ENCODE measurements at places on chromosomes 1 and 21.

GRCh38 chr1:97630948-97631347 lies 289.9 kb downstream of the DPYD start:
- no peak for DNase-seq

DNA sequence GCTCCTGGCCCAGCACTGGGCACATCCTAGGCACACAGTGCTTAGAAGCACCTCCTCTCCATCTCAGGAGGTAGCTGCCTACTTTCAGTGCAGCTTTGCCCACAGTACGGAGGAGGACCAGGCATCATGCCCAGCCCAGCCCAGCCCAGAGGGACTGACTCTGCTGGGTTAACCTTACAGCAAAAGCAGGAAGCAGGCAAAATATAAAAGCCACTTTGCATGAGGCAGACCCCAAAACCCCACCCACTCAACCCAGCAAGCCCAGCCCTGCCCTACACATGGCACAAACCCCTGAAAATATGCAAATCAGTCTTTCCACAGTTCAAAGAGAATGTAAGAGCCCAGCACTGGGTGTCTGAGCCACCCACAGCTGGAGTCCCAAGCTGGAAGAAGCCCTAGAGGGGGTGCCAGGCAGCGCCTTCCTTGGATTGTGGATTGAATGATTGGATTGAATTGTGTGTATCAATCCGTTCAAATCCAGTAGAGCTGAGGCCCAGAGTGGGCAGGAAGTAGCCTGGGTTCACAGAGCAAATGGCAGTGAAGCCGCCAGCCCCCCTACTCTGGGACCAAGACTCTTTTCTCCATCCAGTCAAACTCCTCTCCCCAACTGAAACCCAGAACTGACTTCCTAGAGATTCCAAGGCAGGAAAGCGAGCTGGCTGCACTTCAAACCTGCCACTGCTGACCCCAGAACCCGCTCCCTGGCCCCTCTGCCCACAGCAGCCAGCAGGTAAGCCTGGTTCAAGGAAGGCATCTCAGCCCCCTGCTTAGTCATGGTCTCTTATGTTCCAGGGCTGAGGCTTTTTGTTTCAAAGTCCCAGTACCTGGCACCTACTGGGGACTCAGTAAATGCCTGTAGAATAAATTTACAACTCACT lies 117.7 kb downstream of the LACTBL1 start:
- DNase-seq, result no peak

DNA sequence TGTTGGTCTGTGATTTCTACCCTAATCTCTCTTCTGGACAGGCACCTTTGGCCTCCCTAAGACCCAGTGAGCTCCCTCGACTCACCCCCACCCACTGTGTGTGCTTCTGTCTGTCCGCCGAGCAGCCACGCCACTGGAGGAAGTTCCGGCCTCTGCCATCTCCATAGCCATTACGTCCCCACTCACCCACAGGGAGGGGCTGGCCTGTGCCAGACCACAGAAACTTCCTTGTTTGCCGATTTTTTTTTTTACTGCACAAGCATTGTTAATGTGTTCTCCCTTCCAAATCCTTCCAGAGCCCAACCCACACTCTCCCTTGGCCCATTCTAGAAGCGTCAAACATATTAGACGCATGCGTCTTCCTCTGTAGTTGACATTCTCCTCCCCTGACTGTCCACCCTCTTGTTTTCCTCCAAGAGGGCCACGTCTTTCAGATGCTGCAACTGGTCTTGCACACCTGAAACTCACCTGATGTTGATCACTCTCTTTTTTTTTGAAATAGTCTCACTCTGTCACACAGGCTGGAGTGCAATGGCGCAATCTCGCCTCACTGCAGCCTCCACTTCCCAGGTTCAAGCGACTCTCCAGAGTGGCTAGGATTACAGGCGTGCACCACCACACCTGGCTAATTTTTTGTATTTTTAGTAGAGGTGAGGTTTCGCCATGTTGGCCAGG lies 72.3 kb downstream of the EVA1C start:
- no peak for DNase-seq

DNA sequence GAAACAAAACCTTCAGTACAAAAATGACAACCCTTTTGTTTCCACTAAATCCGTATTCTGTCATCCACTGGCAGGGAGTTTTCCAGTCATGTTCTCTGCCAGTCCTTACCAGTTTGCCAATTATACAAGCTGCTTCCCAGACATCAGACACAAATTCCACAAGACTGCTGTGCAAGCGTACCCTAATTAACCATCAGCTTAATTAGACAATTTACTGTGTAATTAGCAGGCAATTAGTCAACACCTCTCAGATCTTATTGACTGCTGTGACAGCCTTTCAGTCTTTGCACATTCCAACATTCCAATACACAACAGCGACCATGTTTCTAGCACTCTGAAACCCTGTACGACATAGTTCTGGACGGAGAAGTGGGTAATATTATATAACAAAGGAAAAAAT lies 420.1 kb downstream of the DPYD start:
- DNase-seq, result no peak

GRCh38 chr1:64497088-64497883 lies 27.4 kb downstream of the CACHD1 start:
- DNase-seq, result no peak

- no peak for DNase-seq
Observed at GRCh38 chr1:20530306-20530705, 22.1 kb upstream of the FAM43B start.

GRCh38 chr1:243505986-243506689 lies 250.3 kb downstream of the SDCCAG8 start:
- no peak for DNase-seq

DNA sequence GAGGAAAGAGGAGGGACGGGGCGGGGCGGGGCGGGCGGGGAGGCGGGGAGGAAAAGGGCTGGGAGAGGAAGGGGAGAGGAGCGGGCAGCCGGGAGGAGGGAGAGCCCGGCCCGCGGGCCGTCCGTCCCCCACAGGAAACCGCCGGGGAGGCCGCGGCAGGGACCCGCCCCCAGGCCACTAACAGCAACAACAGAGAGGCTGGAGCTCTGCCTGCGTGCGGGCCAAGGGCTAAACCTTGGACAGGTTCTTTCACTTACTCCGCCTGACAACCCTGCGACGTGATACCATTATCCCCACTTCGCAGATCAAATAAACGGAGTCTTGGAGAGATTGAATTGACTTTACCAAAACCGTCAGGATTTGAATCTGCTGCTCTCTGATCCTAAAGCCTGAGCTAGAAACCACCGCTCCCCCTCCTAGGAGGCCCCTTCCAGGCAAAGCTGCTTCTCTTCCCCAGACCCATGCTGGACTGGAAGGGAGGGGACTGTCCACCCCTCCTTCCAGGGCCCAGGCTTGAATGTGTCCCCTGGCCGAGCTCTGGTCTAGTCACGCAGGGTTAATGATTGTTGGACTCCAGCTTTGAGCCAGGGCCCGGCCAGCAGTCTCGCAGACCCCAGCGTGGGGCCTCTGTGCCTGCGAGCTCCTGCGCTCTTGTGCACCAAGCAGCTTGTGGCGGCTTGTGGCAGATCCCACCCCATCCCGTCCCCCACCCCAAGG lies at the start of gene EVA1B:
Gene EVA1B, minus strand, starts transcription at position 10 of the 717 bp plus-strand sequence. CDS start 608 bp downstream, outside the sequence.
- DNase-seq, result no peak

DNA sequence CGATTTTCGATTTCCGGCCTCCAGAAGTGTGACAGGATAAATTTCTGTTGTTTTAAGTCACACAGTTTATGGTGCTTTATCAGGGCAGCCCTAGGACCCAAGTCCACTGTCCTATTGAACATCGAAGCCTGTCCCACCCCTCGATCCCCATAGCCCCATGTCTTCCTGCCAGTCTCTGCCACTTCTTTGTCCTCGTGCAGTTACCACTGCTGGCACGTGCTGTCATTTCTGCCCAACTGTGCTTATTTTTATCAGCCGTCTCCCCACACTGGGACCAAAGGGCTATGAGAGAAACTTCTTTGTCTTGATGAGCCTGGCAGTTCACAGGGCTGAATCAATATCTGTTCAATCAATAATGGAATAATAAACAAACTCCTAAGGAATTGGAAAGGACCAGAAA lies 146.7 kb downstream of the PSMG1 start:
- no peak for DNase-seq

DNA sequence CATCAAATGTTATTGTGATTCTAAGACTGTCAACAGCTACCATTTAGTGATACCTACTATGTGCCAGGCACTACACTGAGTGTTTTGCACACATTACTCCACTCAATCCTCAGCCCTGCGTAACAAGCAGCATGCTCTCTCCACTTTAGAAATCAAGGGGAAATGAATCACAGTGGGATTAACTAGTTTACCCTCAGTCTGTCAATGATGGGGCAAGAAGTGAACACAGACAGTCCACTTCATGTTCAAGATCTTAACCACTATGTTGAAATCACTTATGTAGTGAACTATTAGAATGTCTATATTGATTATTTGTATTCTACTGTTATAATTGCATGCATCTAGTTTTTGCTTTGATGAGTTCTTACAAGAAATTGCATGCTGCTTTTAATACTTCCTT lies 165.3 kb downstream of the LTN1 start:
- DNase-seq, result no peak

DNA sequence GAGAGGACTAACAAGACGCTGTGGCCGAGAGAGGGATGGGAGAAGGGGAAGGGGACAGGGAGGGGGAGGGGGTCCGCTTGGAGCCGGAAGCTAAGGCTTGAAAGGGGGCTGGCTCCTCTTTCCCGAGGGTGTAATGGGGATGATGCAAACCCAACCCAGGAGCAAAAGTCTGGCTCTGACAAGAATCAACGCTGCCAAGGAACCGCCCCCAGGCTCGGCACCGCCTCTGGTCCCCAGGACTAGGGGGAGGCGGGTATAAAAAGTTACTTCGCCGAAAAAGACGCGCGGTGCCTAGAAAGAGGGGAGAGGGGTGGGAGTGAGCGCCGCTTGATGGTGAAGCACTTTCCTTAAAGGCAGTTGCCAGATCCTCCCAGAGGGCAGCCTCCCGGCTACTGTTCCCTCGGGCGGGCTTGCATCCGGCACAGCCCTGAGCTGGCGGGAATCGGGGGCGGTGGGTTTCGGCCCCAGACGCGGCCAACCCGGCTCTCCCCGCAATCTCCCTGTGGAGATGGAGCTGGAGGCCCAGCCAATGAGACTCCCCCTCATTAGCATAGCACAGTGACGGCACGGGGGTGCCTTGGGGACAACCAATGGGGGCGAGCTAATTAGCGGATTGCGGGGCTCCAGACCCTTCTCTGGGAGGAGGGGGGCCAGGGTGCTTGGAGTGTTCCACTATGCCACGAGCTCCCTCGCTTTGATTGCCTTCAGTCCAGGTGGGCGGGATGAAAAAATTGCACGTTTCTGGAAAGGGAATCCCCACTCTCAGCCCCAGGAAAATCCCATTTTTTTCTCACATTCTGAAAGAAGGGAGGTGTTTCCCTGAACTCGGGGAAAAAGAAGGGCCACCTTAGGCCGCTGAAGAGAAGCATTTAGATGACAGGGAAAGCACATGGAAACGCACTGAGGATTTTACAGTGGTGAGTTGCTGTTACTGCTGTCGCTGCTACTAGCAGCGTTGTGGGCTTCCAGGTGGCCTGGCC lies at the start of gene KCNT2:
Gene KCNT2, minus strand, starts transcription at position 51 of the 980 bp plus-strand sequence. CDS start 131 bp downstream, outside the sequence.
- DNase-seq, result no peak

DNA sequence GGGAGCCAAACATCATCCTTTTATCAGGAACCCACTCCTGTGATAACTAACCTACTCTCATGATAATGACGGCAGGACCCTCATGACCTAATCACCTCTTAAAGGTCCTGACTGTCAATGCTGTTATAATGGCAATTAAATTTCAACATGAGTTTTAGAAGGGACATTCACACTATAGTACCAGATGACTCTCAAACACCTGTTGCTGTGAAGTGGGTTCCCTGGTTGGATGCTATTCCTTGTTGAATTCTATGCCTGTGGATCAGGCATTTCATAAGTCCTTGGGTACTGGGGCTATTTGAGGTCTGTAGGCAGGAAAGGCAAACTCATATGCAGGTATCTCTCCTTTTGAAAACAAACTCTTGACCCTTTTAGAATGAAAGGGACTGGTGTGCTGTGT lies 7.5 kb upstream of the ZSWIM5 start:
- DNase-seq, result no peak

GRCh38 chr1:22673486-22674409 lies 20.7 kb downstream of the C1QB start:
- DNase-seq, result no peak

GRCh38 chr1:26923711-26924110 lies 2.2 kb downstream of the NUDC start:
- DNase-seq, result no peak

DNA sequence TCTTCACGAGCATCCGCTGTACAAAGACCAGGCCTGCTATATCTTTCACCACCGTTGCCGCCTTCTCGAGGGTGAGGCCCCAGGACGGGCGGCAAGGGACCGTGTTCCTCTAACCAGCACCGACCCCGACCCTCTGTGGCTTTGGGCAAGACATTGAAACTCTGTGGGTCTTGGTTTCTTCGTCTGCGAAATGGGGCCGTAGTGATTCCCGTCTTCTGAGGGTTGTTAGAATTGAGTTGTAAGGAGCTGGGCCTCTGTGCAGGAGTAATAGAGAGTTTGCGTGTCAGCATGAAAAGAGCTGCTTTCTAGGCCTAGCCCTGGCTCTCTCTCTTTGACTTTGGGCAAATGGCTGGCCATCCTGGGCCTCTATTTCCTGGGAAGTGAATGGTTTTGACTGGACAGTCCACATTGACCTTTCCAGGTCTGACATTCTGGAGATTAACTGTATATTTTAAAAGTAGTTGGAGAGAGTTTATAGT lies 591 bp downstream of the MRPL37 start:
- DNase-seq, result no peak

DNA sequence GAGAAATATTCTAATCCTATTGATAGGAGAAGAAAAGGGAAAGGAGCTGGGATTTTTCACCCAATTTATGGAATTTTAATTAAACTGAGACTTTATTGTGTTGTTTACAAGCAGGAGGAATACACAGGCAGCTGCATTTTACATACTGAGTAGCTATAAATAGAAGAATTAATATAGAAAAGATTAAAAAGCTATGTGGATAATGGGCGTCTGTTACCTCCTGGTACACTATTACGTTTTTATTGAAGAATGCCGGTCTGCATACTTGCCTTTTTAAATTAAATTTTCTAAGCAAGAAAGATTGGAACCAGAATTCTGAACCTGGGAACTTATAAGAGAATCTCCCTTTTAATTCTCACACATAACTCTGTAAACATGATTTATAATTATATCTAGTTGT lies 52.1 kb upstream of the CACHD1 start:
- DNase-seq, result no peak

DNA sequence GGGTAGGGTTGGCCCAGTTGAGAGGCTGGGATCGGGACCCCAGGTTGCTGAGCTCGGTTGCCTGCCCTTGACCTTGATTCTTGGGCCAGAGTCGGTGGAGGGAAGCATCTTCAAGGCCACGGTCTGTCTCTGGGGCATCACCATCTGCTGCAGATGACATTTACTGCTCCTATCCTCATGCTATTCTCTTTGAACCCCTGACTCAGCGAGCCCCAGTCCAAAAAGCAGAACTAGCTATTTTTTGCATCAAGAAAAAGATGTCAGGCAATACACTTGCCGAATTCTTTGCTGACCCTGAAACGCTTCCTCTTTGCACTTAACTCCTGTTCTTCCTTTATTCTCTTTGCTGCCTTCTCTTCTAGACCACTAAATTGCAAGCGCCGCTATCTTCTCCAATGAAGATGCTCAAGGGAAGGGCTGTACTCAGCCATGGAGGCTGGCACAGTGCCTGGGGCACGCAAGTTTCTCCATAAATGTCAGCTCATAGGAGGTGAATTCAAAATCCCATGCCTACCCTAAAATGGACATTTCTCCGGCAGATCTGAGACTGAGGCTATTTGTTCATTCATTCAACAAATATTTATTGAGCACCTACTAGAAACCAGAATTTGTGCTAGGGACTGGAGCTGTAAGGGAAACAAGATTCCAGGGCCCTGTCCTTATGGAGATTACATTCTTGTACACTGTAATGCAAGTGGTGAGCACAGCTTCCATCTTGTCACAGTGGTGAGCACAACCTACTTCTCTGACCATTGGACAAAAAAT lies 20.5 kb upstream of the CAPZB start:
- no peak for DNase-seq

- no peak for DNase-seq
Observed at GRCh38 chr1:39129514-39129913, 75.0 kb upstream of the MACF1 start.
